Uterus (tissue), 4 donors: ENCODE measurements at places on chromosomes 12 and 14.

GRCh38 chr14:61930101-61930857, 168.1 kb downstream of the SNAPC1 start:
- no peak for DNase-seq

GRCh38 chr14:69242311-69243224, 17.4 kb upstream of the GALNT16 start:
- DNase-seq = peak; percentile 67

DNA sequence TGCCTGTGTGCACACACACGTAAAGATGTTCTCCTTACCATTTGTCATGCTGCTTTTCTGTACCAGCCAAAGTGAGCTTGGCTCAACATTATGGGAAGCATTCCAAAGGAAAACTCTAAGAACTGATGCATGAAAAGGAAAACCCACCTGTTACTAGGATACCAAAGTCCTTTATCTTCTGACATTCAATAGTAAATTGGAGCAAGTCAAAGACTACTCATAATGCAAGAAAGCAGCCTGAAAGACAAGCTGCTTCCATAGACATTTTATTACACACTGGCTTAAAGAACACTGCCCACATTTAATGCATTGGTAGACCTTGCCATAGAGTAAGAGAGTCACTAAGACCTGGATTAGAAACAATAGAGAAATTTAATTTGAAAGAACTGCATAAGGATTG, 159.0 kb downstream of the LRIG3 start:
- DNase-seq = no peak

DNA sequence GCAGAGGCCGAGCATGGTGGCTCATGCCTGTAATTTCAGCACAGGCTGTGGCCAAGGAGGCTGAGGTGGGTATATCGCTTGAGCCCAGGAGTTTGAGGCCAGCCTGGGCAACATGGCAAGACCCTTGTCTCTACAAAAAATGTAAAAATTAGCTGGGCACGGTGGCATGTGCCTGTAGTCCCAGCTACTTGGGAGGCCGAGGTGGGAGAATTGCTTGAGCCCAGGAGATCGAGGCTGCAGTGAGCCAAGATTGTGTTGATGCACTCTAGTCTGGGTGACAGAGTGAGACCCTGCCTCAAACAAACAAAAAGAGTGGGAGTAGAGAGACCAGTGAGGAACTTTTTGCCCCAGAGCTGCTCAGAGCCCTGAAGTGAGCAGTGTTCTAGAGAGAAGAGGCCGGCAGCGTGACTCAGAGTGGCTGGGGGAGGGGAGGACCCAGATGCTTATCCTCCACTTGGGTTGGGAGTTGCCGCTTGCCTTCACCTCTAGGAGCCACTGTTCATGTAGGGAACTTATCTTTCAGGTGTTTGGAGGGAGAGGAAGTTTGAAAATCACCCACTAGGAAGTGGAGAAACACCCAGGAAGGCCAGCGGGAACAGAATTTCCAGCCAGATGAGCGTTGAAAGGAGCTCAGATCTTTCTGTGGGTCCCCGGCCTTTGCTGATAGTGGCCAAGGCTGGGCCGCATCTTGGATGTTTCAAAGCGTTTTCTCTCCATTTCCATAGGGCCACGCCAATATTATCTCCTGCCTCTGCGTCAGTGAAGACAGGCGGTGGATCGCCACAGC, 15.3 kb downstream of the CFAP251 start:
- no peak for DNase-seq

DNA sequence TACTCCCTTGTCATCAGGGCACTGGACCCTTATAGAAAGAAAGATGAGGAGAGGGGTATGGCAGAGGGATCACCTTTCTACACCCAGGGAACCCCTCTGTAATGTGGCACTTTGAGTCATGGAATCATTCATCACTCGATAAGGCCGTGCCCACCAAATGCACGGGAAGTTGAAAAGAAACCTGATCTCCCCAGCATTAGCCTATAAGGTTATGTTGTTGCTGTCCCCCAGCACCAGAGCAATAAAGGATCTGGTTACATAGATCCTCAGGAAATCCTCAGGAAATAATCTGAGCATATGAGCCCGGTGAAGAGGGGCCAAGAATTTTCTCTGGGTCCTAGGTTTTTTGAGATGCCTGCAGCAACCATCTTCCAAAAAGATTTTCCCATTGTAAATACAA, 148.8 kb upstream of the CRY1 start:
- no peak for DNase-seq

GRCh38 chr14:82124511-82124910, 590.9 kb upstream of the SEL1L start:
- DNase-seq = no peak

DNA sequence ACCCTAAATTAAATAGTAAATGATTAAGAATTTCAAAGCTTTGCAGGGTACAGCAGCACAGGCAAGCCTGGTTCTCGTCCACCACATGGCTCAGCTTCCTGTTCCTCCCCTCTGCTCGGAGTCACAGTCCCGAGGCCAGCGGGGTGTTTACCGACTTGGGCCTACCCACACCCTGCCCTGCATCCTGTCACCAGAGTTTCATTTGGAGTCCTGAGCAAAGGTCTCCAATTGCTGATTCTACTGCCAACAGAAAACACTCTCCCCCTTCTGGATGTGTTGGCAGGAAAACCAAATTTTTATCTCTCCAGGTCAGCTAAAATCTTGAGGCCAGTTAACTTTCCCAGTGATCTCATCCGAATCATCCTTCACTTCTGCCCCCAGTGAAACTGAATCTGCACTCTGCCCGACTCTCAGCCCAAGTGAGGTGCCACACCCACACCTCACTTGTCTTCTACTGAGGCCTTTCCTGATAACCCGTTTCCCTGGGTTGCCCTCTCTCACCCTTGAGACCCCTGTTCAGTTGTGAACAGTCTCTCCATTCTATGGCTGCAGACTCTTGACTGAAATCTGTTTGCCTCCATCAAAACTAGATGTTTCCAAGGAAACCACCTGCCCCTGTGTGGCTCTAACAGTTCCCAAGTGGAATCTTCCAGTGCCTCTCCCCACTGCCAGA, 71.2 kb downstream of the VCPKMT start:
- DNase-seq = peak; percentile 88

DNA sequence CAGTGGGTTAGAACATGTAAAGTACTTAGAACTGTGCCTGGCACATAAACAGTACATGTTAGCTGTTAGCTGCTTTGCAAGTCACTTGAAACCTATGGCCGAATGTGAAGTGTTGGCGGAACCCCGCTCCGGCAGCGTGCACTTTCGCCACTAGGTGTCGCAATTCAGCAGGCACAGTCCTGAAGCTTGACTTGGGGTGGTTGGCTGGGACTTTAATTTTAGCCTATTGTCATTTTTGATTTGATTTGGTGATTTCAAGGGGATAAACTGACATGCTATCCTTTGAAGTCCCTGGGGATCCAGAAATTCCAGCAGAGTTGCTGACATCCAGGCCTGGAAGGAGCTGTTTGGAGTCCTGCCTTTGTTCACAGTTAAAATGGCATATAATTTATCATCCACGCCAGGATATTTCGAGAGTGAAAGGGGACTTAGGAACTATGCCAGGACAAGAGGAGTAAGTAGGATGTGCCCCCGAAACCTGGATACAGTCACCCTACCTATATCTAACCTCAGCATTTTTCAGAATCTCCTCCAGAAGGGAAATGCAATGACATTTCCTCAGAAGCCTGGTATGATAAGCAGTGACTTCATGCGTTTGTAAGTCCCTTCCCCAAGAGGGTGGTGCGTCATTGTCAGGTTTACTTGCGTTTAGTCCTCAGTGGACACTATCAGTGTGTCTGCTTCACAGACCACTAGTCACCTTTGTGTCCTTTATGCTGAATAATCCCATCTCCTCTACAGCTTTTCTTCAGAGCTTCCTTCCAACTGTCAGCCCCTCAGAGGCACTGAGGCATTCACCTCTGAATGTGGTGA, 3.5 kb upstream of the TSPAN9 start:
- DNase-seq = peak; percentile 86

- no peak for DNase-seq
These were observed 1096.3 kb downstream of the GALC start for GRCh38 chr14:86896701-86897100.

GRCh38 chr14:51428981-51429380, 188.9 kb downstream of the TMX1 start:
- no peak for DNase-seq

GRCh38 chr12:78236264-78236663, 405.6 kb downstream of the NAV3 start:
- no peak for DNase-seq

DNA sequence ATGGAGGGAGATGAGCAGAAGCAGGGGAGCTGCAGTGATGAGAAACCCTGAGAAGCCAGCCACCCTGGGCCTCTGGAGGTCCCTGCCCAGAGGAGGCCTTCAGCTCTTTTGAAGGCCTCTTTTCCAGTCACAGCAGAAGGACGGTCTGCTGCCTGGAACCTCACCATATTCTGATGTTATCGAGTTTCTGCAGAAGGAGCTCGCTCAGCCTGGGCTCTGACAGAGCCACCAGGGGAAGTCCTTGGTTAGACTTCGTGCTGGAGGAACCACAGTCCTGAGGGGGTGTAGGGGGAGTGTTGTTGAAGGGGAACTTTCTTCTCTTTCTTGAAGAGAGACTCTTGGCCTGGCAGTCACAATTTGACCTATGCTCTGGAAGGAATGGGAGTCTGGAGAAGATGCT, 25.1 kb upstream of the BATF start:
- no peak for DNase-seq

DNA sequence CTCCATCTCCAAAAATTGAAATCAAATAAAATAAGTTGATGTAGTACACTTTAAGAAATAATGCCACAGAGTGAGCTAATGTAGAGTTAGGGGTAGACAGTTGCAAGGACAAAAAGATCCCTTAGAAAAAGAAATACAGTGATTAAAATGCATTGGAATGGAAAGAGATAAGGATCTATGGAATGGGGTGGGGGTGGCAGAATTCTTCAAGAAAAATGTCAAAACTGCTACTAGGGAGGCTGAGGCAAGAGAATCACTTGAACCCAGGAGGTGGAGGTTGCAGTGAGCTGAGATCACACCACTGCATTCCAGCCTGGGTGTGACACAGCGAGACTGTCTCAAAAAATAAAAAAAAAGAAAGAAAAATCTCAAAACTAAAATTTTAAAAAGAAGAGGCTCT, 6.5 kb downstream of the OLR1 start:
- DNase-seq = no peak

GRCh38 chr12:96571101-96571862, 81.9 kb downstream of the CFAP54 start:
- no peak for DNase-seq

- DNase-seq = no peak
These were observed 18.8 kb downstream of the CLMN start for GRCh38 chr14:95300697-95301526.

DNA sequence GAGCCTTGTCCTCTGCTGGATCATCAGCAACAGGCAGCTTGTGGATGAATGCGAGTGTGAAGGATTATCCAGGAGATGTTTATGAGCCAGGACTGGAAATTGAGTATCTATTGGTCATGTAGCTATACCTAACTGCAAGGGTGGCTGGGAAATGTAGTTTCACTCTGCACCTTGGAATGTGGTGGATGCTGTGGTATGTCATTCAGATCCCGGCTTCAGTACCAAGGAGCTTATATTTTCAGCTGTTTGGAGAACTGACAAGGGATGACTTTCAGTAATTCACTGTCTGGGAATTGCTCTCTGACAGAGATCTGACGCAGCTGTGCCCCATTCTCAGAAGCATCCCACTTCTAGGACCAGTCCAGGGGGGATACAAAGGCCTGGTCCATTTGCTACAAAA, 792.3 kb upstream of the NOVA1 start:
- no peak for DNase-seq

GRCh38 chr12:26279091-26279490, 83.7 kb downstream of the SSPN start:
- no peak for DNase-seq

DNA sequence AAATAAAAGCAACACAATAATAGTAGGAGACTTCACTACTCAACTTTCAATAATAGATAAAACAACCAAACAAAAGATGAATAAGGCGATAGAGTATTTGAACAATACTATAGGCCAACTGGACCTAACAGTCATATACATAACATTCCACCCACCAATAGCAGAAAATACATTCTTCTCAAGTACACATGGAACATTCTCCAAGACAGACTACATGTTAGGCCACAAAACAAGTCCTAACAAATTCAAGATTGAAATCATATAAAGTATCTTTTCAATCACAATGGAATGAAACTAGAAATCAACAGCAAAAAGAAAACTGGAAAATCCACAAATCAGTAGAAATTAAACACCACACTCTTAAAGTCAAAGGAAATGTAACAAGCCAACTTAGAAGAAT, 28.8 kb downstream of the RAD52 start:
- DNase-seq = no peak

DNA sequence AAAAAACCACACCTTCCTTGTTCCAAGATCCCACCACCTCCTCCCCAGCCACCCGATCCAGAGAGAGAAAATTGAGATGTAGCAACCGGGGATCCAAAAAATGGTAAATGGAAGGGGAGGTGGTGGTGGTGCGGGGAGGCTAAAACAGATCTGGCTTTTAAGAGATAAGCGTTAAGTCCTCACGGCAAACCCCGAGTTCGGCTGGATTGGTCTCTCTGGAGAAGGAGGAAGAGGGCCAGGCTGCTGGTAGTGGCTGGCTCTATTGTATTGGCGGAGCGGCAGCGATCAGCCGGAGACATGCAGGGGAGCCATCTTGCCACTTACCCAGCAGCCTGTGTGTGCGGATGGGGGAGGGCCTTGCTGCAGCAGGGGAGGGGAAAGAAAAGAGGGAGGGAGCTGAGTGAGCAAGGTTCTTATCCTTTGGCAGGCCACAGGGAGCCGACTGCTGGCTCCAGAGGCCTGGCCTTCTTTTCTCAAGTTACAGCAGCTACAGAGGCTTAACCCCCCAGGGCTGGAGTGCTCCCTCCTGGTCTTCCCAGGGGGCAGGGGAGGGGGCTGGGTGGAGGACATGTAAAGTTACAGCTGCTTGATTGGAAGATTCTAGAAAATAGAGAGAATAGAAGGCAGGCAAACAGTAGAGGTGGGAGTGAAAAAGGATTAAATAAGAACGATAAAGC, 14.1 kb upstream of the CDH24 start:
- peak; percentile 84 for DNase-seq

DNA sequence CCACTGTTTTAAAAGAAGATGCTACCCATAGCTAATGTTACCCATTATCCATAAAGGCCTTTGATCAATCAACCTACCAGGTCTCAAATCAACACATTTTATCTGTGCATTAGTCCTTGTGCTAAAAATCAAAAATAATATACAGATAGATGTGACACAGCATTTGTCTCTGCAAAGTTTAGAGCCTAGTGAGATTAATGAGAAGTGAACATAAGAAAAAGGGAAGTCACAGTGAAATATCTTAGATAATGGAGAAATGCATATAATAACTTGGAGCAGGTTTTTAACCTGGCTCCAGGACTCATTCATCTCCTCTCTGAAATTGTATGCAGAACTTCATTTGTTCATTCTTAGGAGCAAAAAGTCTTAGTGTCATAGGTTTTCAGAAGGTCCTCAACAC, 7.2 kb downstream of the PDE3A start:
- no peak for DNase-seq

DNA sequence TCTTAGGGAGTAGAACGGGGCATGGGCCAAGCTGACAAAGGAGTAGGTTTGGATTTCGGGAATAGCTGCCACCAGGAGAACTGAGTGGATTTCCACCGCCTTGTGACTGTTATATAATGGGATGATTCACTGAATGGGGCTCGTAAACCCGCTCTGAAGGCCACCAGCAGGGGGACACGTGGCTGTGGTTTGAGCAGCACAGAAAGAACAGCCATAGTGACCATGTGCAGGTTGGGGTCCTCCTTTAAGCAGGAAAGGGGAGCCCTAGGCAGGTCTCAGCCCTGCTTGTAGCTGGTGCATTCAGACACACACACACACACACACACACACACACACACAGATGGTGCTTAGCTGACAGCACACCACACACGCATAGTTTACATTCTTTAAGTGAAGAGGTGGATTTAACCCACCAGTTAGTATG, 8.6 kb upstream of the ASB2 start:
- DNase-seq = peak; percentile 51
